Lung (tissue), 17 donors: ENCODE measurements at places on chromosomes 1 and 21.

DNA sequence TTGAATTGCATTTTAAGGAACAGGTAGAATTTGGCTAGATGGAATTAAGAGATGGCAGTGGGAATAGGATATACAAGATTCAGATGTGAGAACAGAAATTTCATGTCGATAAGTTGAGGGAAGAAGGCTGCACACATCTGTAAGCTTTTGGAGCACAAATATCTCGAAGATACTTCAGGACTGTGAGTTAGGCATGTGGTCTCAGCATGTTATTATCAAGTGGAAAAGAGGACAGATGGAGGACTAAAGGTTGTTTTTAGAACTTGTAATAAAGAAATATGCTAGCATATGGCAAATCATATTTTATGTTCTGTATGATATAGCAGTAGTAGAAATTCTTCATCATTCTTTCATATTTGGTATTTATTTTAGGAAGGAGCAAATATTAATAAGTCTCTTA, 61.5 kb downstream of the KIF1B start:
- H3K27me3 ChIP-seq: no peaks in the 10 kb centered on the region
- H3K4me3 ChIP-seq: no peak overlapping the region
- H3K4me1 ChIP-seq: no peaks in the 10 kb centered on the region
- no peak for DNase-seq

- H3K27me3 ChIP-seq: no peaks in the 10 kb centered on the region
- H3K27ac ChIP-seq: peak overlapping the region; percentile 42
- H3K4me1 ChIP-seq: peaks cover 3% of the 10 kb centered on the region
- no peak for DNase-seq
- peaks cover 7% of the 10 kb centered on the region for H3K36me3 ChIP-seq
- H3K4me3 ChIP-seq: peak overlapping the region; percentile 73
Measured at GRCh38 chr1:2587071-2587859, 688 bp downstream of the PRXL2B start.

- H3K36me3 ChIP-seq: no peaks in the 10 kb centered on the region
- H3K27ac ChIP-seq: no peak overlapping the region
- no peak overlapping the region for H3K4me3 ChIP-seq
- no peak for DNase-seq
- H3K27me3 ChIP-seq: no peaks in the 10 kb centered on the region
Measured at GRCh38 chr21:35046263-35046624, 2.9 kb downstream of the RUNX1 start.

GRCh38 chr1:143698016-143698415, 273.8 kb downstream of the FAM72C start:
- H3K27me3 ChIP-seq: no peaks in the 10 kb centered on the region
- H3K4me3 ChIP-seq: no peak overlapping the region
- H3K4me1 ChIP-seq: no peaks in the 10 kb centered on the region
- H3K27ac ChIP-seq: no peak overlapping the region

DNA sequence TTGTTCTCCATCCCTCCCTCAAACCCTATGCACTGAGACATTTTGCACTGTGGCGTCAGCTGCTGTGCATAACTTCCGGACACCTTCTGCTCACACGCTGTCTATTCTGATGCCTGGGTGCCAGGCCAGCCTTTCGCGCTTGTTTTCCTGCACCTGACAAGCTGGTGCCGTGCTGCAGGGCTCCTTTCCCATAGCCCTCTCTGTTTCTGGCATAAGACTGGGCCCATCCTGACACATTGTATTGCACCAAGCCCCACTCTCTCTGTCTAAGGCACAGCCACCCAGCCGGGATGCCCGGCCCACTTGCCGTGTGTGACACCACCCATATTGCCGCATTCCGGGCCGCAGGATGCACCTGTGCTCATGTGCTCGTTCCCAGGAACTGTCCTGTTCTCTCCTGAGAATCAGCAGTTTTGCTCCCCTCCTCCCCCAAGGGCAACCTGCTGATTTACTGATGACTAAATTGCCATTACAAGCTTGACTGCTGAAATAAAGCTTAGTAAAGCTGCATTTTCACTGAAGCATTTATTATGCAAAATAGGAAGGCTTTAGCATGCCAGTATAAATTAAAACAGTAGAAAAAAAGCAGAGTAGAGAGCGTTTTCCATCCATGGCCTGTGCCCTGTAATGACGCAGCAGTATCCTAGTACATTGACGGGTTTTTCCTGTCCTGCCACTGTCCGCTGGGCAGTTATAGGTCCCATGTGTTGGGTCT, 88.0 kb downstream of the CD247 start:
- no peaks in the 10 kb centered on the region for H3K36me3 ChIP-seq
- no peaks in the 10 kb centered on the region for H3K4me1 ChIP-seq
- DNase-seq: no peak

DNA sequence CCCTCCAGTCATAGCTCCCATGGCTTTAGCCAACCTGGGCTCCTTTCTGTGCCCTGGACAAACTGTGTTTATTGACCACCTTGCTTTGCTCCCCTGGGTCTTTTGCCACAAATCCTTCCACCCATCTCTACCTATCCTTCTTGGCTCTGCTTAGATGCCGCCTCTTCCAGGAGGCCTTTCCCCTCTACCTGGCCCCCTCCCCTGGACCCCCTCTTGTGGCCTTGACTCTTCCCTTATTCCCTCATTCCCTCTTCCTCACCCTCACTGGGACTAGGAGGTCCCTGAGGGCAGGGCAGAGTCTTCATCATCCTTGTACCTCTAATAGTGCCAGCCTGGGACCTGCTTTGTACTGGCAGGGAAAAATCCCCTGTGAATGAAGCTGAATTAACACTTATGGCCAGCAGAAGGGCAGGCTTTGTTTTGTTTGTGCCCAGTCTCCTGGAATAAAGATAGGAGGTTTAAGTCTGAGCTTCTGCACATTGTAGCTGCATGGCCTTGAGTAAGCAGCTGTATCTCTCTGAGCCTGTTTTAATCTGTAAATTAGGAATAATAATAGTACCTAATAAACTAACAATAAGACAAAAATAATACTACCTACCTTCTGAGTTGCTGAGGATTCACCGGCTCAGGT, 13.7 kb downstream of the PTPRU start:
- no peaks in the 10 kb centered on the region for H3K27me3 ChIP-seq
- H3K36me3 ChIP-seq: no peaks in the 10 kb centered on the region
- no peak for DNase-seq
- no peaks in the 10 kb centered on the region for H3K4me1 ChIP-seq
- H3K4me3 ChIP-seq: no peak overlapping the region

GRCh38 chr1:93471911-93472310, 24.0 kb downstream of the FNBP1L start:
- peak; percentile 41 for DNase-seq
- H3K36me3 ChIP-seq: no peaks in the 10 kb centered on the region
- no peak overlapping the region for H3K4me3 ChIP-seq
- no peaks in the 10 kb centered on the region for H3K27me3 ChIP-seq
